ENCODE measurements at places on chromosomes 13 and 19. TPM values are rescaled to one million over a fixed set of nuclear protein-coding genes. Genes with fewer than 3 reads are reported as not detected.

EMC10 gene
- total RNA-seq, result 68.5 TPM

ZNF816 gene
- 12.2 TPM for total RNA-seq

CNFN gene
- total RNA-seq, result not detected

ZNF729 gene
- total RNA-seq, result 0.23 TPM

C1QTNF9 gene
- total RNA-seq, result 0.23 TPM

KDELR1 gene
- 35.3 TPM for total RNA-seq

NEK5 gene
- total RNA-seq, result 4.8 TPM

RGS9BP gene
- total RNA-seq, result 1.6 TPM

SIGLEC9 gene
- 0.69 TPM for total RNA-seq

SHISA7 gene
- 4.6 TPM for total RNA-seq

SLC25A23 gene
- total RNA-seq, result 37.6 TPM

BICRA gene
- 6.2 TPM for total RNA-seq

PPM1N gene
- 1.2 TPM for total RNA-seq

PSG7 gene
- total RNA-seq, result not detected

TEX26 gene
- total RNA-seq, result 3.2 TPM

PIAS4 gene
- total RNA-seq, result 21.9 TPM

HOMER3 gene
- total RNA-seq, result 16.8 TPM

KLHL1 gene
- total RNA-seq, result 34.1 TPM

NBEA gene
- 171 TPM for total RNA-seq

Data from diencephalon (tissue), 1 donor.